ENCODE measurements at places on chromosomes 5 and 9.

DNA sequence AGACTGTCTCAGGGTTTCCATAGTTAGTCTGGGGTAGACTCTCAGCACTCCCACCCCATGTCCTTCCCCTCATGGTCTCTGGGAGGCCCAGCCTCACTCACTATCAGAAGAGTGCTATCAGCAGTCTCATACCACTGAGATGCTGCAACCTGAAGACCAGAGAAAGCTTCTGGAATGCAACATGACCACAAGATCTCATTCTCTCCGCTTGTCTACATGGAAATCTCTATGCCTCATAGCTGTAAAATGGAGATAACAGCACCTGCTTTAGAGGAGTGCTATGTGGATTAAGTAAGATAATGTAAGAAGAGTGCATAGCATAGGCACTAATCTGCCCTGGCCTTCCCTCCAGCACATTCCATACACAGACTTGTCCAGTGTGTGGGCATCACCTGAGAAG lies 47.0 kb upstream of the ZNF169 start:
- no peaks in the 10 kb centered on the region for H3K27me3 ChIP-seq
- H3K27ac ChIP-seq: no peak overlapping the region
- no peaks in the 10 kb centered on the region for H3K36me3 ChIP-seq
- no peak for DNase-seq

DNA sequence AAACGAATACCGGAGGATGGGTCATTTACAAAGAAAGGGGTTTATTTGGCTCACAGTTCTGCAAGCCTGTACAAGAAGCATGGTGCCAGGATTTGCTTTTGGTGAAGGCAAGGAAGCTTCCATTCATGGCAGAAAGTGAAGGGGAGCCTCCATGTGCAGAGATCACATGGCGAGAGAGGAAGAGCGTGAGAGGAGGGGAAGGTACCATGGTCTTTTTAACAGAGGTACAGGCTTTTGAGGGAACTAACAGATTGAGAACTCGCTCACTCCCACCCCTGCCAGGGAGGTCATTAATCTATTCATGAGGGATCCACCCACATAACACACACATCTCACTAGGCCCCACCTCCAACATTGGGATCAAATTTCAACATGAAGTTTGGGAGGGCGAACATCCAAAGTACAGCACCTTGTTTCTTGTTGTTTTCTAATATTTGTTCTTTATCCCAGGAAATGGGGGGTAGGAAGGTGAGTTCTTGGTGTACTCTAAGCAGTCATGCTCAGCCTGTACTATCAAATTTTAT lies 18.5 kb downstream of the TMC1 start:
- no peak overlapping the region for H3K4me3 ChIP-seq
- no peaks in the 10 kb centered on the region for H3K4me1 ChIP-seq
- H3K27ac ChIP-seq: no peak overlapping the region
- no peak for DNase-seq
- no peaks in the 10 kb centered on the region for H3K27me3 ChIP-seq

DNA sequence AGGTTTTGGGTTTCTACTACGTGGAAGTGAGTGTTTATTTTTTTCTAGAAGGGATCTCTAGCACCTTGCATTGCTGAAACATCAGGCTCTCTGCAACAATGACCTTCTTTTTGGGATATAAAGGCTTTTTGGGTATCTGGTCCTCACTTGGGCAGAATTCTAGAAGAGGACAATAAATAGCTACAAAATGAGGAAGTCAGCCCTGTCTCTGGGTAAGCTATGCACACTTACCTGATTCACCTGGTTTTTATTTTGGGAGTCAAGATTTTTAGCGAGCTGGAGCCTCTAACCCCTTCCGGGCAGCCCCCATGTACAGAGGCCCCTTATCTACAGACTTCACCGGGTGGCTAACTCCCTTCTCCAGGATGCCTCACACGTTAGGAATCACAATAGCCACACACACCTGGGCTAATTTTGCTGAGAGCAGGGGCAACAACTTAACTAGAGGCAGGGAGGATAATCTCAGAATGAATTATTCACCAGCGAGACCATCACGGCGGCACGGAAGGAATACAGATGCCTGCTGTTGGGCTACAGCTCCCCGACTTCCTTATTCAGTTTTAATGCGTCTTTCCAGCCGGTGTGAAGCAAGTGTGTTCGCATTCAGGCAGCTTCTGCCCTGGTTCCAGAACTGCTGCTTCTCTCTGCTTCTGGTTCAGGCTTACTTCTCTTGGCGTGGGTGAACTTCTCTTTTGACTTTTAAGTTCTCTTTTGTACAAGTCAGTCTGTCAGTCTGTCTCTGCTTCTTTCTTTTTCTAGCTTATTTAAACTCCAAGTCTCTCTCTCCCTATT lies 341.0 kb upstream of the PANK3 start:
- H3K36me3 ChIP-seq: no peaks in the 10 kb centered on the region
- peaks cover 46% of the 10 kb centered on the region for H3K4me1 ChIP-seq
- H3K27ac ChIP-seq: no peak overlapping the region

DNA sequence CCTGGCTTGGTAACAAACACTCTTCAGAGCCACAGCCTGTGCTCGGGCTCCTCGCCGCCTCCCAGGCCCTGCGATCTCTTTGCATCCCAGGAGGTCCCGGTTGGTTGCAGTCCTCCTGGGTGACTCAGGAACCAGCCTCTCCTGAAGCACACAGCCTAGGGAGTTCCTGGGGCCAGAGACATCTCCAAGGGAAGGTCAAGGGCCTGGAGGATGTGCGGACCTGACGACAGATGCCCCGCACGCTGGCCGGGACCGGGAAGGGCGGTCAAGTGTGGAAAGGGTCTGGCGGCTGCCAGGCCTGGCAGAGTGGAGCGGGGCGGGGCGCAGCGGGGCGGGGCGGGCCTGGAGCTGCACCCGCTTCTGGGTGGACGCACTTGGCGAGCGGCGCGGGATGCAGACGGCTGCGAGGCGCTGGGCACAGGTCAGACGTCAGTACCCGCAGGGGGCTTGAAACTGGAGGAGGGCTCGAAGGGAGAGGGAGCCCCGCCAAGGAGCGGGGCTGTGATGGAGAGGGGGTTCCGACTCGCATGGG lies 45.0 kb upstream of the PRSS3 start:
- no peaks in the 10 kb centered on the region for H3K36me3 ChIP-seq
- H3K4me1 ChIP-seq: peaks cover 14% of the 10 kb centered on the region
- H3K27me3 ChIP-seq: no peaks in the 10 kb centered on the region
- H3K4me3 ChIP-seq: peak overlapping the region; percentile 64
- no peak overlapping the region for H3K27ac ChIP-seq

DNA sequence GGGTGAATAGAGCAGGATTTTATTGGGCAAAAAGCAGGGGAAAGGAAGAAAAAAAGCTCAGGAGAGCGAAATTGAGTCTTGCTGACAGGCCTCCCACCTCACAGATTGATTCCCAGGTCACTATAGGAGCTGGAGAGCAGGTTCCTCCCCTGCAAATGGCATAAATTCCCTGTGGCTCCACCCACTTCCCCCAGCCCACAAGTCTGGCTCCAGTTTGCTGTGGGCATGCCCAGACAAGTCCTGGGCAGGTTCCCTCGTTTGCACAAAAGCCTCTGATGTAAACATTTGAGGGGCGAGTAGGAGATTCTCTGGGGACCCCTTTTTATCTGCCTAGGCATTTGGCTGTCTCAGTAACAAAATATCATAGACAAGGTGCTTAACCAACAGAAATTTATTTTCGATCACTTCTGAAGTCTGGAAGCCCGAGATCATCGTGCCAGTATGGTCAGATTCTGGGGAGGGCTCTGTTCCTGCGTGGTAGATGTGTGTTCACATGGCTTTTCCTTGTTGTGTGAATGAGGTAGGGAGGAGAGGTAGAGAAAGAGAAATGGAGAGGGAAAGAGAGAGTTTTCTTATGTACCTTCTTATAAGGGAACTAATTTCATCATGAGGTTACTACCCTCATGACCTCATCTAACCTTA lies 614.5 kb downstream of the MAT2B start:
- no peaks in the 10 kb centered on the region for H3K36me3 ChIP-seq
- H3K4me3 ChIP-seq: no peak overlapping the region
- H3K27me3 ChIP-seq: no peaks in the 10 kb centered on the region
- DNase-seq: no peak

DNA sequence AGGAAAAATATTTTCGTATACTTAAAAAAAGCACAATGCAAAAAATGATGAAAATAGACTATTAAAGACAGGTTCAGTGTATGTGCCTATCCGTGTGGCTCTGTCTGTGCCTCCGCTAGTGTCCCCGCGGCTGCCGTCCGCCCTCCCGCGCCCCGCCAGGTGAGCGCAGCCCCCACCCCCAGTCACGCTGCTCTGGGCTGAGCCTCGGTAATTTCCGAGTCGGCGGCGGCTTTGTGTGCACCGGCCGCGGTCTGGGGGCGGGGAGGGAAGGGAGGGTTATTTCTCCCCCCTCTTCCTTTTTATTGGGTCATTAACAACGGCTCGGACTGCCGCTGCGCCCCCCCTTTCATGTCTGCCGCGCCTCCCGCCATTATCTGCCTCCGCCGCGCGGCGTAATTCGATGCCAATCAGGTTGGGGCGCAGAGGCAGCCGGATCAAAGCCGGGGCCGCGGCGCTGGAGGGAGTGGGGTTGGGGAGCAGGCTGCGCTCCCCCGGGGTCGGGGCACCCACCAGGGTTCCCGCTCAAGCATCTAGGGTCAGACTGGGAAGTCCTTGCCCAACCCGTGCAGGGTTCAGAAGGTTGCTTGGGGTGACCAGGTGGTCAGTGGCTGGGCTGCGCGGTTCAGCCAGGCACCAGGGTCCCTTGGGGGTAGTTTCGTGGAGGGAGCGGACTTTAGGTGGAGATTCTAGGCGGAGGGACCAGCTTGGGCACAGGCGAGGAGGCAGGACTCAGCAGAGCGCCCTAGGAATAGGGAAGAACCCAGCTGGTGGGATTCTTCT lies 39.5 kb upstream of the PSD2 start:
- H3K27ac ChIP-seq: no peak overlapping the region
- no peak overlapping the region for H3K4me3 ChIP-seq
- H3K36me3 ChIP-seq: no peaks in the 10 kb centered on the region
- H3K4me1 ChIP-seq: peaks cover 13% of the 10 kb centered on the region
- peak; percentile 70 for DNase-seq

DNA sequence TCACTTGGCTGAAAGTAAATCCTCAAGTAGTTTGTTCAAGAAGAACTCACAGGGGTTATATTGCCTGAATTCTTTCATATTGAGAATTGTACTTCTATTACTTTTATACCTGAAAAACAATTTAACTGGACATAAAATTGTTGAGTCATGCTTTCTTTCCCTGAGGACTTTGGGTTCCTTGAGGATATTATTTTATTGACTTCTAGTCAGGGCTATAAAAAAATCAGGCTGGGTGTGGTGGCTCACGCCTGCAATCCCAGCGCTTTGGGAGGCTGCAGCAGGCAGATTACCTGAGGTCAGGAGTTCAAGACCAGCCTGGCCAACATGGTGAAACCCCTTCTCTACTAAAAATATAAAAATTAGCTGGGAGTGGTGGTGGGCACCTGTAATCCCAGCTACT lies 17.9 kb upstream of the CDC42SE2 start:
- no peak overlapping the region for H3K27ac ChIP-seq
- H3K4me3 ChIP-seq: no peak overlapping the region
- no peak for DNase-seq
- H3K4me1 ChIP-seq: no peaks in the 10 kb centered on the region
- H3K27me3 ChIP-seq: no peaks in the 10 kb centered on the region

DNA sequence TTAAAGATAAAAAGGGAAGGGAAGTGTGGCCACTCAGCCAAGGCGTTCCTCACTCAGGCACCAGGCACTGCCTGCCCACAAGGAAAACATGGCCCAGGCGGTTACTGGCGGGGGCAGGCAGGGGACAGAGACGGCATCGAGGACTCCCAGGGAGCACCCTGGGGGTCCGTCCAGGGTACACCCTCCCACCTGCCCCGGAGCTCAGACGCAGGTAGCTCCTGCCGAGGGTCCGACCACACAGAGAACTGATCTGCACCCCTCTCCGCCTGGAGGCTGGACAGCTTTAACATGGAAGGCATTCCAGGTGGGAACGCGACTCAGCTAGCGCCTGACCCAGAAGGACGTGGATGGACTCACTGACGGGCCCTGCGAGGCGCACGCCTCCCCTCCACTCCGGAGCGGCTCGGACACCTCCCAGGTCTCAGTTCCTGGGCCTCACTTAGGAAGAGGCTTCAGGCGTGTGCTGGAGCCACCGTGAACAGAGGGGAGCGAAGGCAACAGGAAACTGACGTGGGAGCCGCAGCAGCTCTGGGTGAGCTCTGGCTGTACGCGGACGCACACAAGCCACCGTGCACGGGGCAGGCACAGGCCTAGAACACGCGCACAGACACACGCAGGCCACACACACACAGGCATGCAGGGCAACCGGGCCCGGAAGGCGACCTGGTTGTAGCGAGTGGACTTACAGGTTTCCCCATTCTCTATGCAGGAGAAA lies 47.5 kb downstream of the NKD2 start:
- peak; percentile 34 for DNase-seq
- no peak overlapping the region for H3K27ac ChIP-seq
- H3K4me1 ChIP-seq: no peaks in the 10 kb centered on the region
- H3K27me3 ChIP-seq: no peaks in the 10 kb centered on the region
- H3K36me3 ChIP-seq: no peaks in the 10 kb centered on the region

DNA sequence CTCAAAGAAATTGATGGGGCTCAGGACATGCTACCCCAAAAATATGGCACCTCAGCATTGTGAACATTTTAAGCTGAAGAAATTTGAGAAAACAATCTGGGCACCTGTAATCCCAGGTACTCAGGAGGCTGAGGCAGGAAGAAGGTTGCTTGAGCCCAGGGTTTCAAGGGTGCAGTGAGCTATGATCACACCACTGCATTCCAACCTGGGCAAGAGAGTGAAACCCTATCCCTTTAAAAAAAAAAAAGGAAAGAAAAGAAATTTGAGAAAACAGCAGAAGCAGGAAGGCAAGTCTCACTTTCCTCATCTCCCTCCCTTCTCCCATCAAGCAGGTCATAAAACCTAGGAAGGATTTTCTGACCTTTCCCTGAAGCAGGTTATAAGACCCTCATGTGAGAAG lies 23.6 kb downstream of the TPD52L3 start:
- H3K4me1 ChIP-seq: no peaks in the 10 kb centered on the region
- no peak for DNase-seq
- H3K27me3 ChIP-seq: no peaks in the 10 kb centered on the region
- no peak overlapping the region for H3K27ac ChIP-seq

- H3K36me3 ChIP-seq: no peaks in the 10 kb centered on the region
- no peak overlapping the region for H3K4me3 ChIP-seq
- no peaks in the 10 kb centered on the region for H3K4me1 ChIP-seq
- no peak for DNase-seq
- H3K27me3 ChIP-seq: no peaks in the 10 kb centered on the region
Measured at GRCh38 chr5:38800515-38800914, 45.3 kb upstream of the OSMR start.

GRCh38 chr5:176658007-176658599 lies 10.8 kb downstream of the TSPAN17 start:
- H3K27me3 ChIP-seq: no peaks in the 10 kb centered on the region
- DNase-seq: peak; percentile 86
- peaks cover 24% of the 10 kb centered on the region for H3K4me1 ChIP-seq
- no peak overlapping the region for H3K27ac ChIP-seq
- no peak overlapping the region for H3K4me3 ChIP-seq
- H3K36me3 ChIP-seq: peaks cover 23% of the 10 kb centered on the region

GRCh38 chr5:103463261-103463660 lies 99.3 kb downstream of the NUDT12 start:
- H3K36me3 ChIP-seq: no peaks in the 10 kb centered on the region
- no peak overlapping the region for H3K4me3 ChIP-seq
- no peaks in the 10 kb centered on the region for H3K27me3 ChIP-seq
- no peak for DNase-seq

Measured in SK-N-SH (cell line).